Activated T-helper 1 cell treated with anti-CD3 and anti-CD28 coated beads, Interleukin-2, amount 50 U/mL, for 16 hours (primary cell): ENCODE measurements at places on chromosomes 6 and 20.

DNA sequence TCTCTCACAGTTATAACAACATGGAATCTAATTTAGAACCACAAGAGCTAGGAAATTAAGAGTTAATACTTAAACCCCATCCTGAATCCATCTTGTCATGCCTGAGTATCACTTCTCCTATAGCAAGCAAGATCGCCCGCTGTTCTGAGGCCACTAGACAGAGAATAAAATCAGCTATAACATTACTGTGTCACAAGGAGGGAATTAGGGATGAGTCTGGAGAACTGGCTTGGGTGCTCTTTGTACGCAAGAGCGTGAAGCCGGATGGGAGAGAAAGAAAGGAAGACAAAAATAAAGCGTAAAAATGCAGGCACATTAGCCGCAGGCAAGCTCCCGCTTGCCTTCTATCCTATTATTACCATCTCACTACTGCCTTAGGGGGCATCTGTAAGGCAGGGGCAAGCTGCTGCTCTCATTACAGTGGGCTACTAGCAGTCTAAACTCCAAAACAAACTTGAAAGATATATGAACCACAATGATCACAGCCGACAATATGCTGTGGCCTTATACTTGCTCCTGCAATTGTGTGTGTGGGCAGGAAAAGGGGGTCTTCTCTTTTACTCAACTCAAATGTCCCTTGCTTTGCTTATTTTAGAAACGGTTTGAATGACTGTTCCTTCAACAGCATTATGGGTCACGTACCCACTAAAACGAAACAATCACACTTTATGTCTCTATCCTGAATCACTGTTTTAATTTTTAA, 81.9 kb downstream of the GJA10 start:
- no peak for DNase-seq

DNA sequence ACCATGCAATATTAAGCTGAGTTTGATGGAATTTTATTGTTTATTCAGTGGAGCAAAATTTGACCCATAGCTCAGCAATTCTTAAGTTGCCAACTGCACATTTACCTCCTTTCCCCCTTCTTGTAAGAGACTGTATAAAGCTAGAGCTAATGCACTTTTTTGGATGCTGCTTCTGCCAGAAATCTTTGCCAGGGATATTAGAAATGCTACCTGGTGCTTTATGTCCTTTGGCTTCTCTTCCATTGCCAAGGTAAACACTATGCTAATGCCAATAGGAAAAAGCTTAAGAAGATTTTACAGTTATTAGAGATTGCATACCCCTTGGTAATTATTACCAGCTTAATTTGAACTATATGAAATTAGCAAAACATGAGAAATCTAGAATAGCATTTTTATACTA, 79.0 kb upstream of the OGFRL1 start:
- DNase-seq, result no peak

DNA sequence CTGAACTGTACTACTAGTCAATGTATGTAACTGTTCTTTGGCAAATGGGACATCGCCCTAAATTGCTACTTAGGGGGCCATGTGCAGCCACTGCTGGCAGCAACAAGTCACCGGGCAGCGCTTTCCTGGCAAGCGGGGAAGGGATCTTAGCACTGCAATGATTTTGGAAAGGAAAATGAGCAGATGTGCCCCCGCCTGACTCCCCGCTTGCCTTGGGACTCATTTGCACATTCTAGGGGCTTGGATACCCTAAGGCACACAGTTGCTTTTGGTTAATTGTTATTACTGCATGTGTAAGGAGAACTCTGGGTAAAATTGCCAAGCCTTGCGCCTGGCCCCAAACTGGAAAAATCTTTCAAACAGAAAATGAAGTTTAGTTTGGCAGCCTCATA, 32.2 kb downstream of the CD83 start:
- no peak for DNase-seq

DNA sequence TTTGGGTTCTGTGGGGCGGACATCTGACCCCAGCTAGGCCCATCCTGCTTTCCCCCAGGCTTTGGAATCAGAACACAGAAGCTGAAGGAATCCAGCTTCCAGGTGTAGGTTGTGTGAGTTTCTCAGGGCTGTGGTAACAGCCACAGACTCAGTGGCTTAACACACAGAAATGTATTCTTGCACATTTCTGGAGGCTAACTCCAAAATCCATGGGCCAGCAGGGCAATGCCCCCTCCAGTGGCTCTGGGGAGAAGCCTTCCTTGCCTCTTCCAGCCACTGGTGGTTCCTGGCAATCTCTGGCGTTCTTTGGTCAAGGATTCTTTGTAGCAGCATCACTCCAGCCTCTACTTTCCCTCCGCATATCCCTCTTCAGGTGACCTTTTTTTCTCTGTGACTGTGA, 1.3 kb upstream of the EMILIN3 start:
- DNase-seq, result no peak

DNA sequence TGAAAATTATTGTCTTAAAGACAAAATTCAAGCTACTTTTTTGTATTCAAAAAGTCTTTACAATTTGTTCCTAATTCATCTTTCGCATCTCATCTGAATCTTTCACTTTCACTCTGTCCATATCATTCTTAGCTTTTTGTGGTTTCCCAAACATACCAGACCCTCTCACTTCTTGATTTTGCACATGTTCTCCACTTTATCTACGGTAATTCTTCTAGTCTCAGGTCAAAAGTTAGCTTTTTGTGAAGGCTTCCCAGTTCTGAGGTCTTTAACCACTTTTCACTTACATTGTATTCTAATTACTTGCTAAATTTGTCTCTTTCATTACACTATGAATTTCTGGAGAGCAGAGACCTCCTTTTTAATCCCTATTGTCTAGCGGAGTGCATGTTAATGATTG, 34.6 kb upstream of the EPHA7 start:
- no peak for DNase-seq

DNA sequence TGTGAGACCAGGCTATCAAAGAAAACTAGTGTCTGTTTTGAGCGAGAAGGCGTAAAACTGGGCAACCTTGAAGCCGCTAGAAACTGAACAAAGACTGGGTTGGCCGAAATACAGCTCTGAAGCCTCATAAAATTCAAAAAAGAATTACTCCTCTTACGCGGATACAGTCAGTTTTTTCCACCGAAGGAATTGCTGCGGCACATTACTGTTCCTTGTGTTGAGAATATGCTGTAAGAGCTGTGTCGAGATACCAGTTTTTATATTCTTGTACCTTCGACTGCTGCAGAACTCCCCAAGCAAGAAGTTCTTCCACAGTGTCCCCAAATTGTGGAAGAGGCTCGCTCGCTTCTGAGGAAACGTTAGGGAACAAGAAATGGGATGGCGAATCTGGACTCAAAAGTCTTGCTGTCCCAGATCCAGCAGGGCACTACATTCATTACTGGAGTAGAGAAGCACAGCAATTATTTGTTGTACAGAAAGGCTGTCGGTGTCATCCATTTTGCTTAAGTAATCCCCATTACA, 523 bp upstream of the COX7A2 start:
- no peak for DNase-seq

DNA sequence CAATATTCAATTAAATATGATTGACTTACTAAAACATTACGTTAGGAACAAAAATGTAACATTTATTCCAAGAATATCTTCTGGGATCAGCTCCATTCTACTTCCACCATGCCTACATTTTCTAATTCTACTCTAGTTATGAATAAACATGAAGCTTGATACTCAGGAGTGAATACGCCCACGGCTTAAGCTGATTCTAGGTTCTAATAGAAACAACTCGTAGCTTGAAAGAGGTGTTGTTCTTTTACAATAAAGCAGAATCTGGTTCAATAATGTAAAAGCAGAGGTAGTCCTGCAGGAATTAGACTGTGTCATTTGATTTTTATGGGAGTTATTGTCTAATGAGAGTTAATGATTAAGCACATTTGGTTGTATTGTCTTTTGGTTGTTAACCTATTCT, 107.3 kb upstream of the OLIG3 start:
- DNase-seq, result no peak

DNA sequence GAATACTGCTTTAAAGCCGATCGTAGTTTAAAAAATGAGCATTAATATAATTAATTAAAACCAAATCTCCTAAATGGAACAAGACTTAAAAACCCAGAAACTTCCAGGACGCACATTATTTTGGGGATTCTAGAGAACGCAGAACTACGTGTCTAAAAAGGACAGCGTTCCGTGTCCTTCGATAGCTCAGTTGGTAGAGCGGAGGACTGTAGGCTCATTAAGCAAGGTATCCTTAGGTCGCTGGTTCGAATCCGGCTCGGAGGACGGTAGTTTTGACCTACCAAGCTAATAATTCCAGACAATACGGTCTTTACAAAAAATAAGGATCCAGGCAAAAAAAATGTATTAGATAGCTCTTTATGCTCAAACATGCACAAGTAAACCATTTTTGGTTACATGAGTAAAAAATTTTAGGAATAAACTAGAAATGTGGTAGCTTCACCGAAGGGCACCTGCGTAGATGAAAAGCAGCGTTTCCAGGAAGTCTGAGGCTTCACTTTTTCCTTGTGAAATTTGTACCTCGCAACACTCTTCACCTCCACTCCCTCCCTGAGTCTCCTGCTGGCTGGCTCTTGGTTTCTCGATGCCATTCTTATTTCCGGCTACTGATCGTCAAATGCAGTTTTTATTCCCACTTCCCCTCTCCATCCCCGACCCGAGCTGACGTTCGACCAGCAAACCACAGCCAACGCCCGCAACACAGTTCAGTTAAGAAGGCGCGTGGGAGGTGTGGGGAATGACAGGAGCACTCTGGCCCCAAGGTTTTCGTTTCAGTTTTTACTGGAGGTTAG, 19.6 kb upstream of the ABT1 start:
- DNase-seq, result peak; percentile 36

GRCh38 chr20:14410869-14411555, 73.6 kb upstream of the FLRT3 start:
- DNase-seq, result no peak

GRCh38 chr6:51490101-51490500, 597.3 kb downstream of the PKHD1 start:
- no peak for DNase-seq

- DNase-seq, result no peak
Observed at GRCh38 chr6:52515219-52515960, 61.5 kb downstream of the TRAM2 start.

- no peak for DNase-seq
Observed at GRCh38 chr6:40933864-40934263, 105.2 kb downstream of the UNC5CL start.

GRCh38 chr20:62797671-62798532, 1.6 kb downstream of the MRGBP start:
- DNase-seq, result no peak

DNA sequence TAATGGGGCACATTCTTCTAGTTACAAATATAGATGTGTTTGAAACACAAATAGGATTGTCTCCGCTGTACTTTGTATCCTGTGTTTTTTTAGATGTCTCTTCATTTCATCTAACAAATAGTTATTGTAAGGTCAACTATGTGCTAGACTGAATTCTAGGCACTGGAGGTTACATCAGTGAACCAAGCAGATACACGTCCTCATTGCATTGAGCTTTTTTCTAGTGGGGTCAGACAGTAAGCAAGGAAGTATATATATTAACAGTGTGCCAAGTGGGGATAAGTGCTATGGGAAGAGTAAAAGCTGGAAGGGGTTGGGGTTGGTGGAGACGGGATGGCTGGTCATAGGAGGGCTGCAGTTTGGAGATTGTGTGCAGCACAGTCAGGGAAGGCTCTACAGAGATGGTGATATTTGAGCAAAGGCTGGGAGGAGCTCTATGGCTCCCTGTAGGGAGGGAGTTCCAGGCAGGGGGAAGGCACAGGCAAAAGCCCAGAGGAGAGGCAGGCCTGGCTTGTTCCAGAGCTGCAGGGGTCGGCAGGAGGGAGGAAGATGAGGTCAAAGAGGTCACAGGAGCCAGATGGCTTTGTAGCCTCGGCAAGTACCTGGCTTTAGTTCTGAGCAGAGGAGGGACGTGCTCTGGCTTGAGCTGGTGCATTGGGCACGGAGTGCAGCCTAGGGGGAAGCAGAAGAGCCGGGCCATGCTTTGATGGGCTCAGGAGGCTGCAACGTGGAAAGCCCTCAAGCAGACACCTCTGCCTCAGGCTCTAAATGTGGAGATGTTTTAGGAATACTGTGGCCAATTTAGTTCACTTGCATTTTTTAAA, 152.3 kb downstream of the ZDHHC14 start:
- DNase-seq, result no peak

DNA sequence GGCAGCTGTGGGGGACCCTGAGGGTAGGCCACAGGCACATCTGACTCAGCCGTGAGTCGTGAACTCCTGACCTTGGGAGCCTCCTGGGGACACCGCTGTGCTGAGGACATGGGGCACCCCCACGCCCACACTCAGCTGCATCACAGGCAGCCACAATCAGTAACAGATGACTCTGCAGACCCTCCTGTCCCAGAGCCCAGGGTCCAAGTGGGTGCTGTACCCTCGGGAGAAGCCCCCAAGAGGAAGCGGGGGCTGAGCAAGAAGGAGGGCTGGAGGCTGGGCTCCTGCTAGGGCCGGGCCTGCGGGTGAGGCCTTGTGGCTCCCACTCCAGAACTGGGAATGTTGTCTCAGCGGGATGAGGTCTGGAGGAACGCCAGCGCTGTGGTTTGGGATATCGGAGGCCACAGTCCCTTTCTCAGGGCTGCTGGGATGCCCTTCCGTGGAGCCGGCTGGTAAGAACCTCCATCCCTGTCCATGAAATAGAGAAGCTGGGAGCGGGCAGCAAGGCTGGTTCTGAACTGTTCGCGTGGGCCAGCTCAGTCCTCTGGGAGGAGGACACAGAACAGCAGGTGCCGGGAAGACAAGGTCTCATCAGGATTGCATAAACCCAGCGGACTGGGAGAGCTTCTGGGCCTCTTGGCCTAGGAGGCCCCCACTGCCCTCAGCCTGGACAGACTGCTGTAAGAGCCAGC, 3.1 kb upstream of the LAMA5 start:
- DNase-seq, result no peak

DNA sequence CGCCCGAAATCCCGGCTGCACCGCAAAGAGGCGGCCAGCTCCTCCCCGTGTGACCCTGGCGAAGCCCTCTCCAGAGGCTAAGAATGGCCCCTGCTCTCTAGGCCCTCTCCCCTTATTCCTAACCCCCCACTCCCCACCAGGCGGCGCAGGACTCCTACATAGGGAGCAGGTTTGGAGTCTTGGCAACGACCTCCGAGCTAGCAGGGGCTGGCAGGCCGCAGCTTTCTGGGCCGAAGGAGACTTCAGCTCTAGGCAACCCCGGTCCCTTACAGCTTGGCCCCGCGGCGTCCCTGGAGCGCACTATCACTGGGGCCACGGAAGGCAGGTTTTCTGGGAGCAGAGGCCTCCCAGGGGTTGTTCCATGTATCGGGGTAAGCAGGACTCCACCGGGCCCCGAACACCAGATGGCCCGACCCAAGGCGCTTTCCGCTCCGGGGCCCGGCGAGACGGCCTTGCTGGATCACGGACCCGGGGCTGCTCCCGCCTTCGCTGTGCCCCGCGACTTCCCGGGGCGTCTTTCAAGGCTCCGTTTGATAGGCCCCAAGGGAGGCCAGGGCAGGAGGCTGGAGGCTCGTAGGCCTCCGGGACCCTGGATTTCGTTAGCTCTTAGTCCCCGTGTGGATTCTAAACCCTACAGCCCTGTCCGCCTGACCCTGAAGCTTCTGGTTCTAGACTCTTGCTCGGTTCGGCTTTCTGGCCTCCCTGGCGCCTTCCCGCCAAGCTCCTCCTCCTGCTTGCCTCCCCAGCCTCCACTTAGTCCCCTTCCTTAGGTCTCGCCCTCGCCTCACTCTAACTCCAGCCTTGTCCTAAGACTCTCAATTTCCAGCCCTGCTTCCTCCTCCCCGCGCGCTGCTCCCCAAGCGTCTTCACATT, 1.9 kb downstream of the SLC32A1 start:
- DNase-seq, result no peak

GRCh38 chr6:54071821-54072340, 39.4 kb upstream of the MLIP start:
- no peak for DNase-seq

- no peak for DNase-seq
Observed at GRCh38 chr20:61599061-61599531, 347.0 kb downstream of the CDH4 start.

GRCh38 chr20:37020636-37021035, 69.1 kb upstream of the SAMHD1 start:
- no peak for DNase-seq
